ENCODE measurements at places on chromosomes 2 and 18. TPM values are rescaled to one million over a fixed set of nuclear protein-coding genes. Genes with fewer than 3 reads are reported as not detected.
A peak's percentile ranks its signal among the peaks of the same experiment; 100 is the strongest.

ITSN2 gene
- 107 TPM for total RNA-seq

DNA sequence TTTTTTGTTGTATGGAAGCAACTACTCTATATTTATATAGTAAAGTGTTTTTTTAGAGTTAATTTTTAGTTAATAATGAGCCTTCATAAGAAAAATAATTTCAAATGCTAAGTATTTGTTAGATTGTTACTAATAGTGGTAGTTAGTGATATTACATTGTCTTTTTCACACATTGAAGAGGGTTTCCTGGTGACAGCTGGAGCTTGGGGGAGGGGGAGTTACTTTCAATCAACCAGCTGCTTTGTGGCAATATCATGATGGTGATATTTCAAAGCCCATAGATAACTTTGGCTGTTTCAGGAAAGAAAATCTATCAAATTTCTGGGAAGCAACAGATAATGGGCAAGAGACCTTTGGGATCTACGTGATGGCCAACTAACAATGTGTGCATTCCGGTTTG lies 4.1 kb downstream of the RHBDD1 start:
- no peak overlapping the region for H3K4me3 ChIP-seq
- H3K36me3 ChIP-seq: no peaks in the 10 kb centered on the region
- peaks cover 14% of the 10 kb centered on the region for H3K4me1 ChIP-seq

DNA sequence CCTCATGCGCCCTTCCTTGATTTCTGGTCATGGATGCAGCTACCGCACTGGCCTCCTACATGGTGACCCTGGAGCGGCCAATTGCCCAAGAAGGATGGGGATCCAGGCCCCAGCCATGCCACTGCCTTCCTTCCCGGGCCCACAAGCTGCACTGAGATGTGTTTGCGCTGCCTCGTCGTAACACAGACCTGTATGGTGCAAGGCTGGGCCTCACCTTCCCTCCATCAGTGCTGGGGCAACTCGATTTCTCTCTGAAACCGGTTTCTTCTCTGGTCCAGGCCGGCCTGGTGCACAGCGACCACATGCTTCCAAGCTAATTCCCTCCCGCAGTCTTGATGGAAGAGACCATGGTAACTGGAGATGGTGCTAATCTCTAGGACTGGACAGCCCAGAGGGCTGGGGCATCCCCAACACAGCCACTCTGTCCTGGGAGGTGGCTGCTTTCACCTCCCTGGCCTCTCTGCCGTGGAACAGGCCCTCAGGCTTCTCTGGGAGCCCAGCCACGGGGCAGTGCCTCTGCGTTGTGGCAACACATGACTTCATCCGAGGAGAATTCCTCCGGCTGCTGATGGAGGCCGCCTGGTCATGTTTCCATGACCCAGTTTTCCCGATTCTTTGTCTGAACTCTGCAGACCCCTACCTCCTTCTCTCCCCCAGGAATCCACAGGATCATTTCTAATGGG lies 184.2 kb downstream of the GLI2 start:
- no peaks in the 10 kb centered on the region for H3K27me3 ChIP-seq
- no peaks in the 10 kb centered on the region for H3K36me3 ChIP-seq

- H3K27me3 ChIP-seq: no peaks in the 10 kb centered on the region
- no peak for DNase-seq
- H3K4me3 ChIP-seq: no peak overlapping the region
- H3K4me1 ChIP-seq: no peaks in the 10 kb centered on the region
Measured at GRCh38 chr18:68830256-68831045, 32.6 kb downstream of the CCDC102B start.

GRCh38 chr2:156182132-156182531 lies 150.4 kb downstream of the NR4A2 start:
- peak overlapping the region; percentile 86 for H3K27ac ChIP-seq
- no peaks in the 10 kb centered on the region for H3K36me3 ChIP-seq

DNA sequence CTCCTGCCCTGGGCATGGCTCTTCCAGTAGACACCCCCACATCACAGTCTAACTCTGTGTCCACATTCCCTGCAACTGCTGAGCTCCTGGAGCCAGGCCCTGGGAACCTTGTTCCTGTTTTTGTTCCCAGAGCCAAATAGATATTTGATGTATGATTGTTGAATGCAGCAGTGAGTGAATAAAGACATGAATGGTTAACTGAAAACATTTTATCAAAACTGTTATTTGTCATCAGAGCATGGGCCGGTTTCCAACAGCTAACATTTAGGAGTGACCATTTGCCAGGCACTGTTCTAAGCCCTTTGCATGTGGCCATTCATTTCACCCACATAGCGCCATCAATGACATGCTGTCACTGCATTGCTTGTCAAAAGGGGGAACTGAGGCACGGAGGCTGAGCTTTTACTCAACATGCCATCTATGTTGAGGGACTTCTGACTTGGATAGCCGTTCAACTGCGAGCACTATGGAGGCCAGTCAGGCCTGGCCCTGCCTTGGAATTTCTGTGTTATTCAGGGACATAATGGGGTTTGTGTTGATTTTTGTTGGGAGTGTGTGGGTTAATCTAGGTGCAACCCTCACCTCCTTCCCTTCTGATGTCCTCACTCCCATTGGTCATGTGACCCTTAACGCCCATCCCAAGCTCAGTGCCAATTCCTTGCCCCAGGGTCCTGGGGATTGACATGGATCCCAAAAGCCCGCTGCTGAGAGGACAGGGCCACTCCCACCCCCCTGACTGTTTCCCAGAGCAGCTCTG lies 12.6 kb downstream of the IL1R1 start:
- peaks cover 8% of the 10 kb centered on the region for H3K36me3 ChIP-seq
- H3K4me1 ChIP-seq: peaks cover 29% of the 10 kb centered on the region
- H3K27me3 ChIP-seq: no peaks in the 10 kb centered on the region
- H3K4me3 ChIP-seq: no peak overlapping the region

- H3K36me3 ChIP-seq: no peaks in the 10 kb centered on the region
- H3K27ac ChIP-seq: no peak overlapping the region
- no peaks in the 10 kb centered on the region for H3K27me3 ChIP-seq
- no peak for DNase-seq
- no peak overlapping the region for H3K4me3 ChIP-seq
- H3K4me1 ChIP-seq: no peaks in the 10 kb centered on the region
Measured at GRCh38 chr2:159553727-159554126, 62.6 kb downstream of the BAZ2B start.

Data from thyroid gland (tissue), 4 donors.